ENCODE measurements at places on chromosomes 7 and 10.

DNA sequence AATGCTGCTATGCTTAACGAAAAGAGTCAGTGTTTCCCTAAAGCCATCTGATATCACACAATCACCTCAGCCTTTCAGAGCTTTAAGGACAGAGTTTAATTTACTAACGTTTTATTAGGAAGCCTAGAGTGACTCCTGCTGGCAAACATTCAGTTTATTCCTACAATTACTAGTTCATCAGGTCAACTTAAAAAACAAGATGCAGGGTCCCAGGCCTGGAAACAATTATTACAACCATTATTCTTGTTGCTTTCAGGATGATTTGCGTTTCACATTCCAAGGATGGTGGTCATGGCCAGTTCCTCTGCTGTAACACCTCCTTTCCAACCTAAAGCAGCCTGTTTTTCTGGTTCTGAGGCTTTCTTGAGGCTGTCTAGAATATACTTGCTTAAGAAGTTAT lies 1.5 kb upstream of the FAM53B start:
- no peak for DNase-seq

DNA sequence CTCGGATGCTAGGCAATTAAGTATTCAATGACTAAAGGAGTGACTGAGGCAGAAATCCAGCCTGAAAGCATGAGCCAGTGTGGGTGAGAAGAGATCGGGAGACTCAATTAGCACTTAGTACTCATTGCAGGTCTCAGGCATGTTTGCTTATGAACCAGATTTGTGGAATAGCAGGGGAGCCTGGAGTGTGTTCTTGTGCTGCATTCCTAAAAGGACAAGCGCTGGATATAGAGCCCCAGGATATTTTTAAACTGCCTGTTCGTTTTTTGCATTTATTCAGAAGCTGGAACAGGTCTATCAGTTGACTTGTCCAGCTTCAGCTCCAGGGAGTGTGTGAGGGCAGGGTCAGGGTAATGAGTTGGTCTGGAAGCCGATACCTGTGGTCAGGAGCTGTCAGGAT lies 120.3 kb downstream of the BMPER start:
- DNase-seq = no peak

- no peak for DNase-seq
Observed at GRCh38 chr10:63930584-63930983, 409.4 kb downstream of the REEP3 start.

DNA sequence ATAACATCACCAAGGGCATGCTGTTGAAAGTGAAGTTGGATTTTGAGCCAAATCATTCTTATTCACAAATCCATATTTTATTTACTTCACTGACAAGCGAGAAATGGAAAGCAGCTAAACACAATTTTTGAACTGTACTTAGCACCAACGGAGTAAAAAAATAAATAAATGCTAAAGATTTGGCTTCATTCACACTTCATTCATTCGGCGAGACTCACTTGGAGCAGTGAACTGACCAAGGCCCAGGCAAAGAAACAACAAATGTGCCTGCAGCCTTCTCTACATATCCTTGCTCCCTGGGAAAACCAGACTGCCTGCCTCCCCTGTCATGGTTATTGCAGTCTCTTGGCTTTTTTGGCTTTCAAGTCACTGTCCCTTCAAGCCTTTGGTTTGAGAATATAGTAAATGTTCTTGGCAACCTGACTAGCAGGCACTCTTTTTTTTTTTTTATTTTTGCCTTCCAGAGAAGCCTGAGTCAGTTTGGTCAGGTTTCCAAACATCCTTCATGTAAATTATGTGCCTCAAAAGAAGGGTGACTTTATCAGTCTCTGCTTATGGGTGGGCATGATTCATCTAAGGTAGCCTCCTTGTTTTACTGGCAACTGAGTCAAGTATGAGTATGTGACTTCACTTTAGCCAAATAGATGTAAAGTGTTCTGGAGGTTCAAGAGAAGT lies 177.6 kb upstream of the MEOX2 start:
- DNase-seq = no peak

GRCh38 chr7:89760690-89761089 lies 393.6 kb upstream of the STEAP1 start:
- DNase-seq = no peak

- no peak for DNase-seq
Observed at GRCh38 chr7:84792231-84792893, 394.5 kb downstream of the SEMA3D start.

All from activated CD4-positive, alpha-beta memory T cell treated with anti-CD3 and anti-CD28 coated beads, Interleukin-2, amount 10 ng/mL, durations not matched to agents 7 days and 5 days (primary cell).